ENCODE measurements at places on chromosomes 5 and 9.

GRCh38 chr5:154813158-154813557 is 37.2 kb downstream of the FAXDC2 start:
- DNase-seq = no peak

DNA sequence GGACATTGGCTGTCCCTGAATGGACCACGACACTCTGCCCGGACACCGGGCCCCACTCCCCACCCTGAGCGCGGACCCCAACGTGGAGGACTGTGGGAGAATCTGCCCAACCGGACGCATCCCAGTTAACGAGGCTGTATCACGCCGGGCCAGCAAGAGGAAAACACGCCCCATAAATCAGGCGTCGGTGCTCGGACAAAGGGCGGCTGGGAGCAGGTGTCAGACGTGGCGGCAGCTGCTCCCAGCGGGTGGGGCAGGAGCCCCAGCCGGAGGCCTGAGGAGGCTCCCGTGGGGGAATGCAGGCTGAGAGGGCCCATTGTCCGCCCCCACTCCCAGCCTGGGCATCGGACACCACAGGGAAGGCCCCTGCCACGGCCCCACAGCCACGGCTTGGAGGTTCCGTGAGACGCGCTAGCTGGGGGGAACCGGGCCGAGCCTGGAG is 19.2 kb downstream of the NOTCH1 start:
- DNase-seq = no peak

- no peak for DNase-seq
These were observed 159.0 kb downstream of the COL23A1 start for GRCh38 chr5:178431063-178431781.

- no peak for DNase-seq
These were observed 120.6 kb downstream of the PTTG1 start for GRCh38 chr5:160542281-160542680.

DNA sequence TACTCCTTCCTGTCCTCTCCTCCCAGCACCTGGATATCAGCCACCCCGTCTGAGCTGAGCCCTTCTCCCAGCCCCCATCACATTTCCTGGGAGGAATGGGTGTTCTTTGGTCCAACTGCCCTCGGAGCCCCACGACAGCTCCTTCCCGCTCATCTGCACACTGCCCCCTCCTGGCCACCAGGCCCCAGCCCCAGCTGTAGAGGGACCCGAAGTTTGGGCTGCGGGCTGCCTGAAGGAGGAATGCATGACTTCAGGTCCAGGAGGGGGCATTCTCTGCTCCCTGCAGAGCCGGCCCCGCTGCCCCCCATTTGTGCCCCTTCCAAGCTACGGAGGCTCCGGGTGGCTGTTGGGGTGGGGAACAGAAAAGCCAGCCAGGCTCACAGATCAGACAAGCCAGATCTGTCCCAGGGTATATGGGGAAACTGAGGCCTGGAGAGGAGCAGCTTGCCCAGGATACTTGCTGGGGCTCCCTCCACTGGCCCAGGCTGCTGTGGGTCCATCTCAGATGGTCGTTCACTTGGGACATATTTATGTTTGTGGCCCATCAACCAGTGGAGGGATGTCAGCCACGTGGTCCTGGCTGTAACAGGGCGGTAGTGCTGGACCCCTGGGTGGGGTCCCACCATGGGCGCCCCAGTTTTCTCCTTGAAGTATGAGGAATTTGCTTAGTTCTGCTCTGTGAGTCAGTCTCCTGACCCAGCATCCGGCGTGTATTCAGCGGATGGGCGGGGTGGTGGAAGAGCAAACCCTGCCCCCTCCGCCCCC is 33.1 kb downstream of the DAB2IP start:
- no peak for DNase-seq

DNA sequence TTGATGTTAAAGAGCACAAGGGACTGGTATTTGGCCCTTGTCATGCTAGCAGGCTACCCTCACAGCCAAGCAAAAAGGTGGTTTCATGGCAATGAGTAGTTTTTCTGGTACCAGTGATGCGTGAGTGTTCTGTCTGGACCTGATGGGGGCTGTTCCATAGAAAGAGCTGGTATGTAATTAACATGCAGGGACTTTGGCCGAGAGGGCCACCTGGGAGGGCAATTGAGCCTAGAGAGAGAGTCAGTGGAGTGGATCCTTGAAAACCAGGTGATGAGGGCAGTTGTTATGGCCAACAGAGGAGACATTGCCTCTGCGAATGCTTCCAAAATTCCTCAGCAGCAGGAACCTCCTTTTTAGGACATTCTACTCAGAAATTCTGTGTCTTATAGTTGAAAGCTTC is 383.3 kb downstream of the PSAT1 start:
- no peak for DNase-seq

DNA sequence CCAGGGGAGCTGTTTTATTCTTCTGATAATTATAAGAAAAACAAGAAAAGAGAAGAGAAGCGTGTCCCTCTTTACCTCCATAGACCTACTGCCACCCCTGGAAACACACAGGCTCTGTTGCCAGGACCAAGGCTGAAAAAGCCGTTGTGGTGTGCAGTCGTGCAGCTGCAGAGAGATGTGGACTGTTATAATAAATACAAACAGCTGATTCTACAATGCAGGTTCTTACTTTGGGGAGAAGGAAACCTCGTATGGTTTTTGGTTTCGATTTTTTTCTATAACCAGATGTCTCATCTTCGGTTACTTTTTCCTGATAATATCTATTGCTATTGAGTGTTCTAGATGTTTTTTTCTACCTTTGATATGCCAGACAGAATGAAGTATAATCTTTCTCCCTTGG is 28.1 kb downstream of the FYB1 start:
- DNase-seq = no peak
